Sigmoid colon (tissue), 7 donors: ENCODE measurements at places on chromosomes 7 and 10. TPM values are rescaled to one million over a fixed set of nuclear protein-coding genes. Genes with fewer than 3 reads are reported as not detected.

FOXI2 gene
- not detected for total RNA-seq

LOXL4 gene
- total RNA-seq: 15.8 TPM

CDK14 gene
- 18.6 TPM for total RNA-seq

GATA3 gene
- not detected for total RNA-seq

MKX gene
- total RNA-seq: 11.0 TPM
